Iris pigment epithelial cell (primary cell): ENCODE measurements at places on chromosomes 6 and 20.

DNA sequence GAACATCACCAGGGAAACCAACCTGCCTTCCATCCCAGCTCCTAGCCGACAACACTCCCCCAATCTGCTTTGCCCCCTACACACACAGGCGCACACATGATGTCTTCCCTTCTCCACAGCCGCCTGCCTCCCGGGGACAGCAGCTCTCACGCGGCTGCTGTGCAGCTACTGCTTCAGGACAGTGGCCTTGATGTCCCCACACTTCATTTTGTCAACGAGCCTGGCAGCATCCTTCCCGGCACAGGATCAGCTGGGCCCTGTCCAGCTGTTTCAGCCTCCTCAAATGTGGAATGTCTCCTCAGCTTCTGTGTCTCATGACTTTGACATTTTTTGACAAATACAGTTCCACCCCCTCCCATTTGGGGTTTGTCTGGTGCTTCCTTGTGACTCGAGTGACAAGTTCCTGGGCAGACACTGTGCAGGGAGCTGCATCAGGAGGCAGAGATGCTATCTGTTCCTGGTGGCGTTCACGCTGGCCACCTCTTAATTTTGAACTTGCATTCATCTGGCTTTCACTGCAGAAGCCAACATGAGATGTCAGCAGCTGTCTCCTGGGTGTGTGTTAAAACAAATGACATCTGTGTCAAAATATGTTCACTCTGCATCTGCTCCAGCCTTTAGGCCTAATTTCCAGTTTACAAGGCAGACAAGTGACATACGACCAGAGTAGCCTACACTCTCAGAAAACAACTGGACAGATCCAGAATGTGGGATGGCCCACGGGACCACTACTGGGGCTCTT lies 57.2 kb downstream of the GINS1 start:
- DNase-seq = no peak

GRCh38 chr6:85803721-85804120 lies 161.0 kb upstream of the SYNCRIP start:
- DNase-seq = no peak

DNA sequence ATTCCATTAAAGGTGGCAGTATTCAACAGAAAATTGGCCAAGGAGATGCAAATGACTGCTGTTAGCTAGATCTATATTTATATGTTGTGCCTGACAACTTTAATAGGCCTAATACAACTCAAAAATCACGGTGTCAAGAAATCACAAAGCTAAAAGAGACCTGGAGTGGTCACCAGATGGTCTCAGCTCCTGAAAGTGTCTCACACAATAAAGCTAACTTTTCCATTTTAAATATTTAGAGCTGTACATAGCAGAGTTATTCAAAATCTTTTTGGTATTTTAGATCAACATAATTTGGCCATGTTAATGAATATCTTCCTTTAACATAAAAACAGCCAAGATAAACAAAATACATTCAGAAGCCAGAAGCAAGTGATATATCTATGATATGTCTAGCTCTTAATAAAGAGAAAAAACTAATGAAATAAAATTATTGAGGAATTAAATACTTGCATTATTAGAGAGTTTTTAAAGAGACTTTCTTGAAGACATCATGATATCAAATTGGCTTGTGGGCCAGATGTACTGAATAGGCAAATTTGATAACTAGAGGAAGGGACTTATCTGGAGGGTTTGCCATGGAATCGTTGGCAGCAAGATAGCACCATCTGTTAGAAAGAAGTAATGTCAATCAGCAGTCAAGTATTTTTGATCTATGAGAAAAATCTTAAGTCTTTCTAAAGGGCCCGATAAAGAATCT lies 84.9 kb upstream of the SCAF8 start:
- no peak for DNase-seq

DNA sequence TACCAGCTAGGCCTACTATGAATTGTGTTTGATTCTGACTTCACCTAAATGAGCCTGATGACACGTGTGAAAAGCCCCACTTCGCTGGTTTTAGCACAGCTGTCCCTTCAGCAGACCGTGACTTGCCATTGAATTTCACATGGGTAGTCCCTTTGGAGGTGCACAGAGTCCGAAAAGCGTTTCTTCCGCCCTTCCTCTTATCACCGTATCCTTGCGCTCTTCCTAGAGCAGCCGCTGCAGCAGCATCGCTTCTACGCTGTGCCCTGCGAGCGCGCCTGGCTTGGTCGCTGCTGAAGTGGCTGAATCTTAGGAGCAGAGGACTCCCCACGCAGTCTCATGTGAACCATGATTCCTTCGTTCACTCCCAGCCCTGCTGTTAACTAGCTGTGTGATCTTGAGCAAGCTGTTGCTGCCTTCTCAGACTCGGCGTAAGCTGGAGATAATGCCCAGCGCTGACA lies 127.0 kb downstream of the PACRG start:
- no peak for DNase-seq

GRCh38 chr6:41373919-41374617 lies 38.7 kb downstream of the NCR2 start:
- DNase-seq = no peak

- DNase-seq = peak; percentile 55
Observed at GRCh38 chr6:16505711-16506357, 255.4 kb downstream of the ATXN1 start.

DNA sequence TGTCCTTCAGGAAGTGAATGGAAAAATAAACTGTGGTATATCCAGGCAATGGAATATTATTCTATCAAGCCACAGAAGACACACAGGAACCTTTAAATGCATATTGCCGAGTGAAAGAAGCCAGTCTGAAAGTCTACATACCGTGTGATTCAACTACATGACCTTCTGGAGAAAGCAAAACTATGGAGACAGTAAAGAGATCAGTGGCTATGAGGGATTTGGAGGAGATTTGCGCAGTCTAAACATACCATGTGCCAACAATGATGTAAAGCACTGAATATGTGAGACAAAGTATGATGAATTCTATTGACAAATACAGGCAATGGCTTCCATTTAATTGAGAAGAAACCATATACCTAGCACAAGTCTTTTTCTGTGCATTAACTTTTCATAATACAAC lies 518.3 kb upstream of the ZNF337 start:
- no peak for DNase-seq

DNA sequence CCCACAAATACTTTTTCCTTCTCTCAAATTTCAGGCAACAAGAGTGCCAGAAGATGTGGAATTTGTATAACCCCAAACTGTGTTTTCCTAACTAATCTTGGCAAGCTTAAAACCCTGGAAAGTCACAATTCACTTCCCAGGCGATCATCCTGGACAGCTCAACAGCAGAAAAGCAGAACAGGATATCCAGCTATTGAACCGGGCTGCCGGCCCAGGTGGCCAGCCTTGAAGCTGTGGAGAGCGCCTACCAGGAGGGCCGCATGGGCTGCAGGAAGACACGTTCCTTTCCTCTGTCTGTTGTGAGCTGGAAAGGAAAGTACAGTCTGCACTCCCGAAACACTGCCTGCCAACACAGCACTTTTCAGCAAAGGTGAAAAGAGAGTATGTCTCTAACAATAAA lies 719.7 kb upstream of the MARCKS start:
- DNase-seq = peak; percentile 51

DNA sequence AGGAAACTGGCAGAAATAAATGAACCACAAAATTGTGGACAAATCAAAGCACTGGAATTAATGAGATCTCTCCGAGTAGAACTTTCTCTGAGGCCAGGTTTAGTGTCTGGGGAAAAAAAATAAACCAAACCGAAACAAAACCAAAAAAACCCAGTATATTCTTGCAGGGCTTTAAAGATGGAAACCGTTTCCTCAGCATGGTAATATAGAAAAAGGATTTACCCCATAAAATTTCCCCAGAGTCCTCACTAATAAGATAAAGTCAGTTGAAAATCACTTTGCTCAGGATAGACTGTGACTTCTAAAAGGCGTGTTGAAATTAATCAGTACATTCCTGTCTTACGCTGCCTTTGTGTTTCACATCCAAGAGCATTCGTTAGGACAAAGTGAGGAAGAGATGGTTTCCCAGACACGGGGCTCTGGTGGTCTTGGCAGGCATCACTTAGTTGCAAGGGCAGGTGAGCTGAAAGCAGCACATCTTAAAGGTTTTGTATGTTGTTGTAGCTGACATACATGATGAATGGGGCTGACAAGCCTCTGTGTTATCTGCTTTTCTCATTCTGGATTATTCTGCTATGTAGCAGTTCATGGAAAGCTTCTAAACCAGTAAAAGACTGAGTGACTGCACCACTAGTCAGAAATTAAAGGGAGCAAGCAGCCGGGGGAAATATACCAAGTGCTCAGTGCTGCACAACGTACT lies 85.2 kb upstream of the PRL start:
- DNase-seq = no peak

GRCh38 chr6:50096296-50096695 lies 46.6 kb upstream of the DEFB112 start:
- no peak for DNase-seq

- no peak for DNase-seq
Observed at GRCh38 chr20:51164731-51165130, 141.8 kb upstream of the KCNG1 start.

DNA sequence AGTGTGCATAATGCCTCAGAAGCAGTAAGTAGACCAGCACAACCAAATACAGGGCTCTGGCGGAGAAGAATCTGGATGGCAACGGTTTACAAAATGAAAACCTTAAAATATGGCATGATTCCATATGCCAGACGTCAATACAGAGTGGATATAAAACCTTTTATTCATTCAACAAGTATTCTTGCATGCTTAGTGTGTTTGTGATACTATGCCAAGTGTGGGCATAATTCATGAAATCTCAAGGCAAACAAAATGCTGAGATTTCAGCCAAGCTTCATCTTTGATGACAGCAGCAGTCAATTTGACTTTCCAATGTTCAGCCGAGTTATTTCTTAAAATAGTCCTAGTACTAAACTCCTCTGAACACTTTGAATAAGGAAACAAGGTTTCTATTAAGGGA lies 119.4 kb downstream of the CD24 start:
- no peak for DNase-seq

DNA sequence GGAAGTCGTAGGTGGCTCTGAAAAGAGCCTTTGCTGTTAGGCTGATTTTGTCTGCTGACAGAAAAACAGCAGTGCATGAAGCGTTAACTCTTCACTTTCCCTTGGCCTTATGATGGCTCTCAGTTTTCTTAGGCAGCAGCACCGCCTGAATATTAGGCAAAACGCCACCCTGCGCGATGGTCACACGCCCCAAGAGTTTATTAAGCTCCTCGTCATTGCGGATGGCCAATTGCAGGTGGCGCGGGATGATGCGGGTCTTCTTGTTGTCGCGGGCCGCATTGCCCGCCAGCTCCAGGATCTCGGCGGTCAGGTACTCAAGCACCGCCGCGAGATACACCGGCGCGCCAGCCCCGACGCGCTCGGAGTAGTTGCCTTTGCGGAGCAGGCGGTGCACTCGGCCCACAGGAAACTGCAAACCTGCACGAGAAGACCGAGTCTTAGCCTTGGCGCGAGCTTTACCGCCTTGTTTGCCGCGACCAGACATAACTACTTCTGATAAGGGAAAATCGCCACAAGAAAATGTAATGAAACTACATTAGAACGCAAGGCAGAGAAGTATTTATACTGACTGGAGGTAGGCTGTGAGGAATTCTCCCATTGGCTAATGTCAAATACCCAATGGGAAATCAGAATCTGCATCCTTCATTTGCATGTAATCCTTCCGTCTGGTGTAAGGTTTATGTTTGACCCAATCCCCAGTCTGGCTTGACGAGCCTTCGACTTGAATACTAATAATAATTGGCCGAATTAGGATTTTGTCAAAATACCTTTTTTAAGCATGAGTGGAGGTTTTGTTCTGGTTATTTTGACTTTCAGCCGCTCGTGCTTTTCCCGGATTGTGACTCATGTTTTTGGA lies 53.9 kb upstream of the HFE start:
- peak; percentile 99 for DNase-seq

- no peak for DNase-seq
Observed at GRCh38 chr6:118596774-118597320, 48.8 kb downstream of the PLN start.

- no peak for DNase-seq
Observed at GRCh38 chr20:22986601-22987000, 48.5 kb upstream of the SSTR4 start.

- DNase-seq = no peak
Observed at GRCh38 chr20:59680148-59680650, 75.9 kb downstream of the PHACTR3 start.

DNA sequence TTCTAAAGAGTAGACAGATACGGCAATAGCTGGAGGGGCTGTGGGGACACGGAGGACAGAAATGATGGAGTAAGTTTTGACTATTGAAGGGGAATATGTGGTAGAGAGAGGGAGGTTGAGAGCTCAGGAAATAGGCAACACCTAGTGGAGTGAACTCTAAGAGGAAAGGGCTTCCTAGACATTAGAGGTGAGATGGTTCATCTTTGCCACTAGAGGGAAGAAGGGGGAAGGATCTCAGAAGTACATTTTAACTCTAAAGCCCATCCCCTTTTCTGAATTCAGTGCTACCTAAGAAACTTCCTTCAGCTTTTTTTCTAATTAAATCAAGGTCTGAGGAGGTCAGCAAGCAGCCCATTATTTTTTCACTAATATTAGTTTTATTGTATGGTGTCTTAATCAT lies 689.4 kb upstream of the MAP3K7 start:
- DNase-seq = no peak

DNA sequence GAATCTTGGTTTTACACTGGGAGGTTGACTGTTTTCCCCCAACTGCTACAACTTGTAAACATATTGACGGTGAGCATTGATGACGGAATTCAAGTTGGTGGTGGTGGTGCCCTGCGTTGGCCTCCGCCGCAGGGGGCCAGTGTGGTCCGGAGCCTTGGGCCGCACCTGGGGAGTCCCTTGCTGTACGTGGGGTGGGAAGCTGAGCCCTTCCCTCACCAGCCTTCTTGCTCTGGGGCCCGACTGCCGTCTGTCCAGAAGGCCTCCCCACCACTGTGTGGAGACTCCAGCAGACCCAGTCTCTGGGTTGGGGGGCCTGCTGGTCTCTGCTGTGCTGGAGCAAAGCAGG lies 11.4 kb downstream of the GATA5 start:
- no peak for DNase-seq

GRCh38 chr6:27312146-27312949 lies at the start of gene POM121L2:
TSS of gene POM121L2 (minus strand) at chr6:27312273. CDS start at chr6:27312170, 103 bp downstream.
- DNase-seq = peak; percentile 71

- no peak for DNase-seq
Observed at GRCh38 chr20:63673951-63674350, 15.8 kb downstream of the RTEL1 start.

DNA sequence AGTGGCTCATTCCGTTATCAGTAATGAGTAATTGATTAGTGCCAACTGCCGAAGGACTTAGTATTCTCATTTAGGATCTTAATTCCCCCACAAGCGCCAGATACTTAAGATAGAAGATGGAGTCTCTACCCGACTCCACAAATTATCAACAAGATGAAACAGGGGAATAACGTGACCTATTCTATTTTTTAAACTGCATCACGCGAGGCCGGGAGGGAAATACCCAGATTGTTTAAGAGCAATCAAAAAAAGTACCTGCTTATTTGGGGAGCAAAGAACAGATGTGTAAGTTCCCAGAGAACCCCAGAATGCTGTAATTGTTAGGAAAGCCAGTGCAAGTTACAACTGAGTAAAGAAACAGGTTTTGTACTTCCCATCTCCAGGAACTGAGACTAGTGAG lies 1.1 kb upstream of the MAP3K5 start:
- DNase-seq = peak; percentile 12
